ENCODE measurements at places on chromosomes 6 and 20.

DNA sequence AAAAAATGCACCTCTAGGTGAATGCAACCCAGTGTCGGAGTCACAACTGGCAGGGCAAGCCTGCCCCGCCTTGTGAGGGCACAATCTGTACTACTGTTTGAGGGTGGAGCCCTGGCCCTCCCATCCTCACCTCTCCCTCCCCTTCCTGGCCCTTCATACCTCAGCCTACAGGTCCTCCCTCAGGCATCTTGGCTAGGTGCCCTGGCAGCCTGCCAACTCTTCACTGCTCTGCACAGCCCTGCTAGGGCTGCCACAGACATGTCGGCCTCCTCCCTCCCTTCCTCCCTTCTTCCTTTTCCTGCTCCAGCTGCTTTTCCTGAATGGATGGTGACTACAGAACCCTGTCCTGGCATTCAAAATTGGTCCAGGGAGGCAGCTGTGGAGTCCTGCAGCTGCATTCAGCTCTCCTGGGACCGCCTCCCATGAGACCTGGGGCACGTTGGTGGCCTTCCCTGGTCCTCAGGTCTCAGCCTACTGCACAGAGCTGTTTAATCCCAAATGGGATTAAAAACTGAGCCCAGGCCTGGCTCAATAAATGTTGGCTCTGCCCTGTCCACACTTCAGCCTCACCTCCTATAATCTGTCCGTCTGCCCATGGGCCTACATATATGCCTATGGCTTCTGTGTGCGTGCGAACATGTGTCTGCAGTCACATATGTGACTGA, 52.7 kb downstream of the CDH22 start:
- DNase-seq: no peak

DNA sequence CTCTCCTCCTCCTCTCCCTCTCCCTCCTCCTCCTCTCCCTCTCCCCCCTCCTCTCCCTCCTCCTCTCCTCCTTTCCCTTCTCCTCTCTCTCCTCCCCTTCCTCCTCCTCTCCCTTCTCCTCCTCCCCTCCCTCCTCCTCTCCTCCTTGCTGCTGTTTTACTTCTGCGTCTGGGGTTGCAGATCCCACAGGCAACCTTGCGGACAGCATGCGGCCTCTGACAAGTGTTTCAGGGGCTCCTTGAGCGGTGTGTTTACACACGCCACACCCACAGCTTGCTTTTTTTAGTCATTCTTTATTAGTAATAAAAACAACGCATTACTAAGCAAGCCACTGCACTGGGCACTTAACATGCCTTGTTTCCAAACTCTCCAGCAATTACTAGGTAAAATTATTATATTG, 81.9 kb downstream of the TFAP2C start:
- no peak for DNase-seq

GRCh38 chr6:37763413-37763812, 56.1 kb upstream of the ZFAND3 start:
- no peak for DNase-seq

DNA sequence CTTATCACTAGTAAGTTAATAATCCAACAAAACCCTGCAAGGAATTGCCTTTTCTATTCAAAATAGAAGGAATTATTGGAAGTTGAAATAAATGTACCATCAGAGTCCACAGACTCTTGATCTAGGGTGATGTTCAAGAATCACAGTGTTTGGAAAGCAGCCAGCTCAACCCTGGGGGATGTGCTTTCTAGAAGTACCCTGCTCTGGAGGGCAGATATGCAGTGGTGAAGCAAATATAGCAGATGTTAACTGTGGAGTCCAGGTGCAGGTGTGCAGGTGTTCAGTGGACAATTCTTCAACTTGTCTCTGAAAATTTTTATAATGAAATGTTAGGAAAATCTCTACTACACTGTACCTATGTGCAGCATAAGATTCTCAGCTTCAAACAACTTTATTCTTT, 9.1 kb upstream of the INSM1 start:
- DNase-seq: no peak

DNA sequence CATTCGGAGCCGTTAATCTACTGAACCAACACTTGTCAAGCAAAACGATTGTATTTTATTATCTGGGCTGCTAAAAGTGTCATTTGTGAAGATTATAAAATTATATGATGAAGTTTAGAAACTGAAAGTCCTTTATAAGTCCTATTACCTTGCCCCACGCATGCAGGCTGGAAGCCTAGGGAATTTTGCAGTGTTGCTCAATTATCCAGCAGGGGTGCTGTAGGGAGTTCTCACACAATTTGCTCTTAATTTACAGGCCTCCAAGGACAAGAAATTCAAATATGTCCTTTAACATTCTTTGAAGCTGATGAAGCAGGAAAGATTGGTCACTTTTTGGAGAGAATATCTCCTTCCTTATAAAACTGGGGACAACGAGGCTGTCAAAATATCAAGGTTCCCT, 368.9 kb downstream of the LMBRD1 start:
- no peak for DNase-seq

DNA sequence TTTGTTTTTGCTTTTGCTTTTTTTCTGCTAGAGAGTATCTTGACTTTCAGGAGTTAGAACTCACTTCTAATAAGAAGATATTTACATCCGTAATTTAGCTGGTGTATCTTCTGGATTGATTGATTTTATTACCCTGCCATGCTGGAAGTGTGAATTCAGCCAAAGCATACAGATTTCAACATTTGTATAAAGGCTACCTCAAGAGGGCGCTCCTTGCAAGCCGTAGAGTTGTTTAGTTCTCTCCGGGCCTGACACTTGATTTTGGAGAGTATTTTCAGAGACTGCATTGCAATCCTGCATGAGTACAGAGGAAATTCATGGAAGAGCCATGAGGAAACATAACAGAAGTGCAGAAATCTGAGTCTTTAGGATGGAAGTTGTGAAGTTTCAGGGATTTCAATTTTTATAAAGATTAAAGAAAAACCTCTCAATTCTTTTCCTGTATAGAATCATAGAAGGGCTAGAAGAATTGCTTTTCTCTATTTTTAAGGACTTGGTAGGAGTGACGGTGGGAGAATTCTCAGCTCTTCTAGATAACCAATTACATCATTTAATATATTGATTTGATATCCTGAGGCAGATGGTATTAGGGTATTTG, 66.7 kb upstream of the TIAM2 start:
- peak; percentile 42 for DNase-seq

GRCh38 chr6:17845598-17845997, 138.9 kb upstream of the NUP153 start:
- no peak for DNase-seq

DNA sequence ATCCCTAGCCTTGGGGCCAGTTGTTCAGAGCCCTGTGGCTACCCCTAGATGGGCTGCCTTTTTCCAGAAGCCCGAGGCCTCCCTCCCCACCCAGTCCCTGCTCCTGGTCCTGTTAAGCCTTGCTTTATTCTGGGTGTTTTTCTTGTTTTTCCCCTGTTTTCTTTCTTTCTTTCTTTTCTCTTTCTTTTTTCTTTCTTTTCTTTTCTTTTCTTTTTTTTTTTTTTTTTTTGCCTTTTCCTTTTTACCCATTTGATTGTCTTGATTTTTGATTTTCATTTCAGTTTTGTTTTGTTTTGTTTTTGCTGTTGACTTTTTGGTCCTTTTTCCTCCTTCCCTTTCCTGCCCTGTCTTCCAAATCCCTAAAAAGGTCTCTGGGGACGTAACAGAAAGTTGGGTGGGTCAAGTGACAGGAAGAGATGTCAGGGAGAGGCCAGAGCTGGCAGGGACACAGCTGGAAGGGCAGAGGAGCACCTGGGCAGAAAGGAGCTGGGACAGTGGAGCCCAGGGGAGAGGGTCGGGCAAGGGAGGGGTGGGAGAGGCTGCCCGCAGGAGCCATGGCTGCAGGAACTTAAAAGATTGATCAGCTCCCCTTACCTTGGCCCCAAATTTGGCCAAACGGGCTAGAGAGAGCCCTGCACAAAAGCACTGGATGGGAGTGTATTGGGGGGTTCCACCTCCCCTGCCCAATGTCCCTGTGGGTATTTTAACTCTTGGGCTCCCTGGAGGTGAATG, 27.6 kb downstream of the MYH7B start:
- no peak for DNase-seq

DNA sequence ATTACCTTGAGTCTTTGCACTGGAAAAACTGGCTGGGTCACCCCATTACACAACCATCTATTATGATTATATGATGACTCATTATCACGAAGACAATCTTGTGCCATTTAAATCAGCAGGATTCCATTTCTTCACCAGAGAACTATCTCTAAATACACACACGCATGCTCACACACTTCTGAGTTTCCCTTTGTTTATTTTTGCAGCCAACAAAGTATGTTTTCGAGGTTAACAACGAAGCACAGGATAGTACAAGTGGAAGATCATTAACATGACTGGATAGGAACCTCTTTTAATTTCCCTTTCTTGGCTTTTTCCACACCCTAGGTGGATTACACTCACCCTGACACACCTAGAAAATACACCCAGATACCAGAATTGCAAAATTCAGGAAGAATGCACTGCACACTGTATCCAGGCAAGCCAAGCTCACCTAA, 18.9 kb downstream of the PERP start:
- DNase-seq: no peak

DNA sequence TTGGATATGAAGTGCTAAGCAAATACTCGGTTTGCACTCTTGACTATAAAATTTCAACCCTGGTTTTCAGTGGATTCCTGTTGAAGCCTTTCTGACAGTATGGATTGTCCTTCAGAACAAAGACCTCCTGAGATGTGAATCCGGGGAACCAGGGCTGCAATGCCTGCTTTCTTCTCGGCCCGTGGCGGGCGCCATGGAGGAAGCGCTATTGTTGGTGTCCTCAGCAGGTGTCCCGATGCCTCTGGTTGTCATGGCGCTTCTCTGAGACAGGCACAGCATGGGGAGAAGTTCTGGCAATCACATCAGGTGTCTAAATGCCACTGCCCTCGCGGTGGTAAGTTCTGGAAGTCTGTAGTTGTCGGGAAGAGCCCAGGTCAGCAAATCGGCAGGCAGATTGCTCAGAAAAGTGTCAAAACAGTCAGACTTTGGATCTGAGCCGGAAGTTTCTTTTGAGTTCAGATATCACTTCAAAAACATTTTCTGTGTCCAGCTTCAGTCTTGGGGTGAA, 188.5 kb downstream of the CDH4 start:
- DNase-seq: no peak

GRCh38 chr6:5073992-5074391, 11.1 kb upstream of the PPP1R3G start:
- no peak for DNase-seq

- DNase-seq: no peak
Measured at GRCh38 chr20:3392756-3393155, 14.7 kb downstream of the DNAAF9 start.

GRCh38 chr6:116533233-116533957, 12.1 kb downstream of the TRAPPC3L start:
- DNase-seq: no peak

DNA sequence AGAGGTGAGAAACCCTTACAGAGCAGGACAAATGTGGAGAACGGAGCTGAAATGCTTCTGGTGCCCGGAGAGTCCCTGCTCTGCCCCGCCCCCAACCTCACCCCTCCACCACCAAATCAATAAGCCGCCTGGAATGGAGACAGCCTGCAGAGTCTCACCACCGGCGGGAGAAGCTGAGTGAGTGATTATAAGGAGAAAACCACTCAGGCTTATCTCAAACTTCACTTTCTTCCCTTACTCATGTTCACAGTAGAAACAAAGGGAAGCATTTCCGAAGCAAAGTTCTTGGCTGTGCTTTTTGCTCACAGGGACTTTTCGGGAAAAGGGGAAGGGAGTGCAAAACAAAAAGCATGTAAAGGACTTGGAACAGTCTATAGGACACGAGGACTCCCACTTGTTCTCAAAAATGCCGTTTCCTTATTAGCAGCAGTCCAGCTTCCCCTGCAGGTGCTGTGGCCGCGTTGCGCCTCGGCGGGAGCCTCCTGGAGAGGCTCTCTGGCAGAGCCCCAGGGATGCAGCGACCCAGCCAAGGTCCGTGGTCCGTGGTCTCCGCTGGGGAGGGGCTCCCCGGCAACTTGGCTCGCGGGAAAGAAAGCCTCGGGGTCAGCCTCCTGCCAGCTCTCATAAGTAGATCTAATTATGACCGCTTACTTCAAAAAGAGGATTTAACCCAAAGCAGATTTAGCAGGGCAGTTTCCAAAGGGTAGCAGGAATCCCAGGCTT, 64.8 kb upstream of the TMEM30A start:
- no peak for DNase-seq

GRCh38 chr6:75296811-75297779, 12.5 kb upstream of the TMEM30A start:
- peak; percentile 42 for DNase-seq

DNA sequence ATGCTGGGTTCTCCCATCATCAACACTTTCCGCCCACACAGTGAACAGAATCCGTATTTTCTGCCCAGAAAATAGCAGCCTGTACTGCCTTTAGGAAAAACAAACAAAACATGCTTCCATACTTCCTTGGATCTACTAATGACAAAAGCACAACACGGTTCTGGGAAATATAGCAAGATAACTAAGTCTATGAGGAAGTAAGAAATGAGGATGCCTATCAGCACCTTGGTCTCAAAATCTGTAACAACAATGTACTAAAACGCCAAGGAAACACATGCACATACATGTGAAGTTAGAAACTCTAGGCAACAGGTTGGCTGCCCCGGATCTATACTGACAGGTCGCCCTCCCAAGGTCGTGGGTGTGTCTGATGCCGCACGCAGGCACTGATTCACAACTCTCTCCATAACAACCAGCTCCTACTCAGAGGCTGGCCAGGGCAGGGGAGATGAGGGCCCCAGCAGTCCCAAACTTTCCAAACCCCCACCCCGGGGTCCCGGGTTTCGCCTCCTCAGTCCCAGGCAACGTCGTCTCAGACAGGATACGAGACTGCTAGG, 710 bp downstream of the BTBD9 start:
- DNase-seq: peak; percentile 47

DNA sequence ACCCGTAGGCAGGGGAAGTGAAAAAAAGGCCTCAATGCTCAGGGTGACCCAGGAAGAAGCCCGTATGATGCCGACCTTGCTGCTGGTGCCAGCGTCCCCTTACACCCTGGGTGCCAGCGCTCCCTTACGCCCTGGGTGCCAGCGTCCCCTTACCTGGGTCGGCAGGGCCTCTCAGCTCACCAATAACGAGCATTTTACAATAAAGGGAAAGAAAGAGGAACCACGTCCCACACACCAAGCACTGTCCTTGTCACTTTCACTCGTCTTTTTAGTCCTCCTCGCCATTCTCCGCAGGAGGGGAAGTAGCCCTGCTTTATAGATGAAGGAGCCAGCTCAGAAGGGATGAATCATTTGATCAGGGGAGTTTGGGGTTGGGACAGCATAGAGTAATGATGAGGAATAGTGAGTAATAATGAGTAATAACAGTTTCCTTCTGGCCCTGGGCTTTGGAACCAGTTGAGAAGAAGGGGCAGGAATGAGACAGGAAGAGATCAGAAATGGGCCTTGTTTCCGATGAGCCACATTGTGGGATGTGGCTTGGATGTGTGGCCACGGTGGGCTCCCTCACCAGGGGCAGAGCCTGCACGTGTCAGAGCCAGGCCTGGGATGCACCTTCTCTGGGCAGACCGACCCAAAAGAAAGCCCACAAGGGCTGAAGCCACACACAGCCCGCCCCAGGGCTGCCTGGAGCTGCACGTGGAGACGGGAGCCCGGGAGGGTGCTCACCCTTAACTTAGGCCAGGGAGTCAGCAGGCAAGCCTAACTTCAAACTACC, 75.7 kb downstream of the SYNJ2 start:
- DNase-seq: no peak

- DNase-seq: no peak
Measured at GRCh38 chr20:57985278-57985677, 243.2 kb downstream of the ANKRD60 start.

GRCh38 chr6:2733736-2734480, 16.8 kb downstream of the MYLK4 start:
- no peak for DNase-seq

All from thymus (tissue), 14 donors.